Astrocyte (in vitro differentiated cells and primary cell): ENCODE measurements at places on chromosomes 7 and 10.

DNA sequence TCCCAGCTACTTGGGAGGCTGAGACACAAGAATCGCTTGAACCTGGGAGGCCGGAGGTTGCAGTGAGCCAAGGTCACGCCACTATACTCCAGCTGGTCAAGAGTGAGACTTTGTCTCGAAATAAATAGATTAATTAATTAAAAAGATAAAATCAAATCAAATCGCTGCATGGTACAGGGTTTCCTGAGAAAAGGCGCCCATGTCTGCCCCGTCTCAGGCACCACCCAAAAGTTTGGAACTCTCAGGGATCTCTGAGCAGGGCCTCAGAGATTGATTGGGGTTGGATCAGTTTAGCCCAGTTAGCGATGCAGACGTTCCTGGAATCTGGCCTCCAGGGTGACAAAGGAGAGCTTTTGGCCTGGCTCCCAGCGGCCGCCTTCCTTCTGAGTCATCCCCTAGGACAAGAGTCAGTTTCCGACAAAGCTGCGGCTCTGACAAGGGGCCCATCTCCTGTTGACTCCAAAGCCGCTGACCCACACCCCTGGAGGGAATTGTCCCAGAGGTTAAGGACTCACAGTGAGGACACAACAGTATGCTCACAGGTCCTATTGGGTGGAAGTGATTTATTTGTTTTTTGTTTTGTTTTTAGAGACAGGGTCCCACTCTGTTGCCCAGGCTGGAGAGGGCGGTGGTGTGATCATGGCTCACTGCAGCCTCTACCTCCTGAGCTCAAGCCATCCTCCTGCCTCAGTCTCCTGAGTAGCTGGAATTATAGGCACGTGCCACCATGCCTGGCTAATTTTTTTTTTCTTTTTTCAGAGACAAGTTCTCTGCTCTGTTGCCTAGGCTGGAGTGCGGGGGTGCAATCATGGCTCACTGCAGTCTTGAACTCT, 6.8 kb downstream of the ORAI2 start:
- peak; percentile 73 for DNase-seq

GRCh38 chr10:75375838-75376237, 25.7 kb downstream of the ZNF503 start:
- DNase-seq, result no peak

- no peak for DNase-seq
These were observed 940 bp upstream of the PSD start for GRCh38 chr10:102419269-102420180.

DNA sequence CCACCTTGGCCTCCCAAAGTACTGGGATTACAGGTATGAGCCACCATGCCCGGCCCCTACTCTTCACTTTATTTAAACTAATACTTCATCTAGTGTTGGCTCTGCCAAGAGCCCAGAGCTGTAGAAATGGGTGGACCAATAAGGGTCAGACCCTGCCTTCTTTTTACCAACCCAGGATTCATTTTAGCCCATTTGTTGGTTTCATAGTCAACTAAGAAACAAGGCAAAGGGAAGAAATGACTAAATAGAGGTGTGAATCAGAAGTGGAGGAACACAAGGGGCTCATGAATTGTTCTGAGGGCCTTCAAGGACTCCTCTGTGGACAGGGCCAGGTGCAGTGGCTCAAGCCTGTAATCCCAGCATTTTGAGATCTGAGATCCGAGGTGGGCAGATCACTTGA, 1.1 kb downstream of the ANKRD2 start:
- no peak for DNase-seq

GRCh38 chr7:309586-310228, 19.7 kb downstream of the FOXL3 start:
- DNase-seq, result no peak

DNA sequence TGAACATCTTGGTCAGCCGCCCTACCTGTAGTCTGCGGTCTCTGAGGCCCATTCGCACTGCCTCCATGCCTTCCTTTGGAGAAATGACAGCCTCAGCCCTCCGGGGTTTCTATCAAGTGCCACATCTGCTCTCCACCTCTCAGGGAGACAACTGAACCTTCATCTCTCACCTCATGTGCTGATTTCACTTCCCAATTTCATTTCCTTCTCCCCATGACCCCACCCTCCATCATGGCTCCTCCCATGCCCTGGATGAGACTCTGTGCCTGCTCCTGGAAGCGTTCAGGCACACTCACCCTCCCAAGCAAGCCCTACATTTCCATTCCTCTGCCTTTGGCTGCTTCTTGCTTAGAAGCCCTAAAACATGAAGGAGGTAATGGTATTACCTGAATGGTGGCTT, 7.8 kb upstream of the SCD start:
- DNase-seq, result no peak

GRCh38 chr10:130354976-130355795, 219.0 kb downstream of the GLRX3 start:
- DNase-seq, result no peak

DNA sequence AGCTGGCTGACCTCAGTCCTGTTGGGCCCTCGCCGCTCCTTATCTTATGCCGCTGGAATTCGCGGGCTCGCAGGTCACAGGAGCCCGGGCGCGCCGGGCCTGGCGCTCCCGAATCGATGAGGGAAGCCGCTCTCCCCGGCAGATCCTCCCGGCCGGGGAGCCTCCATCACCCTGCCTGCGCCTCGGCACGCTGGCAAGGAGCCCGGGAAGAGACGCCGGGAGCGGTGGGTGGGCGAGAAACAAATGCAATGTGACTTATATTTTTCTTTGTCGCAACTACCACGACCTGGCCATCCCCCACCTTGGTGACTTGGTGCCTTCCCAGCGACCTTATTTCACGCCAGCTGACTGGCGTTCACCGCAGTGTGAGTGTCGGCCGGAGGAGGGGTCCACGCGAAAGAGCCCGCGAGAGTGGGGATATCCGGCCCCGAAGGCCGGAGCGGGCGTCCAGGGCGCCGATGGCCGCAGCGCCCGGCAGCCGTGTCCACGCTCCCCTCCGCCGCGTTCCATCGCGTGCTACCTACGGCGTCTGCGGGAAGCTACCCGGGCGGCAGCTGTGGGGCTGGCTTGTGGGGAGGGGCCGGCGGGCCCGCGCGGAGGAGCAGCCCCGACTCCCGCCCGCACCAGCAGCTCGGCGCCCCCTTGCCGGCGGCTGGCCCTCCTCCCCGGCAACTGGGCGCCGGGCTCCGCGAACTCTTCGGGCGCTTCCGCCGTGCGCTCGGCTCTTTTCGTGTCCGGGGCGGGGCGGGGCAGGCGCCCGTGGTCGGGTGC, 494 bp upstream of the BMPR1A start:
- DNase-seq, result peak; percentile 77

DNA sequence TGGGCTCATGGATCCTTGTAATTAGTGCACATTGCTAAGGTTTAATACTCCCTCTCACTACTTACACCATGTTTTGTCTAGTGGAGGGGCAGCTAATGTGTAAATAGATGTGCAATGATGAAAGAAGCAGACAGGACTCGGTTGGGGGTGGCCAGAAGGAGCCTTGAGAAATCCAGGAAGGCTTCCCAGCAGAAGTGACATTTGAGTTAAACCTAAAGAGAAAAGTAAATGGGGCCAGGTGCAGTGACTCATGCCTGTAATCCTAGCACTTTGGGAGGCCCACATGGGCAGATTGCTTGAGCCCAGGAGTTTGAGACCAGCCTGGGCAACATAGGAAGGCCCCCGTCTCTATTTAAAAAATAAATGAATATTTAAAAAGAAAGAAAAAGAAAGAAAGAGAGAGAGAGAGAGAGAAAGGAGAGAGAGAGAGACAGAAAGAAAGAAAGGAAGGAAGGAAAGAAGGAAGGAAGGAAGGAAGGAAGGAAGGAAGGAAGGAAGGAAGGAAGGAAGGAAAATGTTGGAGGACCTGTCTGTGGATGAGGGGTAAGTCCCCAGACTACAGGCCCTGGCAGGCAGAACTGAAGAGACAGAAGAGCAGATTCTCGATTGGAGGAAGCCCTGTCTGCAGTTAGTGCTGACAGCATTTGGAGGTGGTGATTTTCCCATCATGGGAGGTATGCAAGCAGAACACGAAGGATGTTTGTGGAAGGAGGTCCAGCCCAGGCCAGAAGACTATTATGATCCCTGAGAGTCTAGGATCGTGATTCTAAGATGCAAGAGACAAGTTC, 3.6 kb downstream of the ELN start:
- no peak for DNase-seq

- peak; percentile 60 for DNase-seq
These were observed 13.3 kb downstream of the GPR37 start for GRCh38 chr7:124752310-124752709.

GRCh38 chr7:12939694-12940093, 252.3 kb downstream of the ARL4A start:
- DNase-seq, result no peak

GRCh38 chr7:101882595-101883564, 65.5 kb downstream of the CUX1 start:
- peak; percentile 100 for DNase-seq

DNA sequence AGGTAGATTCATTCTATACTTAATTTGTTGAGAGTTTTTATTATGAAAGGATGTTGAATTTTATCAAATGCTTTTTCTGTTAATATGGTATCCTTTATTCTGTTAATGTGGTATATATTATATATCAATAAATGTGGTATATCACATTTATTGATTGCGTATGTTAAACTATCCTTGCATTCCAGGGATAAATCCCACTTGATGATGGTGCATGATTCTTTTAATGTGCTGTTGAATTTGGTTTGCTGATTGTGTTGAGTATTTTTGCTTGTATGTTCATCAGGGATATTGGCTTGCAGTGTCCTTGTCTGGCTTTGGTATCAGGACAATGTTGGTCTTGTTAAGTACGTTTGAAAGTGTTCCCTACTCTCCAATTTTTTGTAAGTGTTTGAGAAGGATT, 11.9 kb downstream of the LRMDA start:
- no peak for DNase-seq

GRCh38 chr7:18320971-18321567, 174.5 kb upstream of the HDAC9 start:
- peak; percentile 29 for DNase-seq

DNA sequence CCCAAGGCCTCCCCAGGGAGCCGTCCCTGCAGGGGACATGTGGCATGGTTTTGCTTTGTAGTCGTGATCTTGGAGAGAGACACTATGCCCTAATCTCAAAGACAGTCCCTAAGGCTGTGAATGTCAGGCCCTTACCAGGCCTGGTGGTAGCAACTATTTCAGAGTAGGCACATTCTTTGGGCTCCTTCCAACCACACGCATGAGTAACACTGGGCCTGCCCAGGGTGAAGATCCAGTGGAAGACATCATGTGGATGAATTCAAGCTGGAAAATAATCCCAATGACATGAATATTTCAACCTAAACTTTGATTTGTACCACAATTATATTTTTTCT, 39.5 kb upstream of the INSIG1 start:
- peak; percentile 88 for DNase-seq

GRCh38 chr7:150368884-150369747, 494 bp downstream of the REPIN1 start:
- peak; percentile 69 for DNase-seq

GRCh38 chr7:1121886-1122831, 34.2 kb downstream of the GPER1 start:
- DNase-seq, result no peak

DNA sequence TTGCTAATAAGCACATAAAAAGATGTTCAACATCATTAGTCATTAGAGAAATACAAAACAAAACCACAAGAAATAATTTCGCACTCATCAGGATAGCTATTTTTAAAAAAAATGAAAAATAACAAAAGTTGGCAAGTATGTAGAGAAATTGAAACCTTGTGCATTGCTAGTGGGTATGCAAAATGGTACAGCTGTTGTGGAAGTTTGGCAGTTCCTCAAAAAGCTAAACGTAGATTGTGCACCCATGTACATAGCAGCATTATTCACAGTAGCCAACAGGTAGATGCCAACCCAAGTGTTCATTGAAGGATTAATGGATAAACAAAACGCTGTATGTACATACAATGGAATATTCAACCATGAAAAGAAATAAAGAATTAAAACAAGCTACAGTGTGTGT, 35.3 kb upstream of the STARD3NL start:
- DNase-seq, result no peak

- DNase-seq, result no peak
These were observed 597.5 kb upstream of the MKI67 start for GRCh38 chr10:128723631-128724205.

GRCh38 chr10:27319752-27320431, 79.3 kb upstream of the ACBD5 start:
- peak; percentile 45 for DNase-seq

GRCh38 chr10:5843686-5844344, 30.6 kb upstream of the GDI2 start:
- no peak for DNase-seq

DNA sequence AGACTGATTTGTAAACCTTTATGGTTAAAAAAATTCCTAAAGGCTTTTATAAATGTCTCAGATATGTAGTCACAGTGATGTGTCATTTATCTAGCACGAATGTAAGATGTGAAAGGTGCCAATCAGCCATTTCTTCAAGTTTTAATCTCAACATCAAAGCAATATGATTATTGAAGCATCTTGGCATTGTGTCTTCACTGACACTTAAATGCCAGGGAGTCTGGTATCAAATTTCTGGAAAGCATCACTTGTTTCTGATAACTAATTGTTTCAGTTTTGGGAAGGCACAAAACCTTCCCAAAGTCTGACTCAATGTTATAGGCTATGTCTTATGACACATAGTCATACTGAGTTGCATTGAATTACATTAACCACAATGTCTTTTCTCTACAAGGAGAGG, 492.0 kb upstream of the CNTNAP2 start:
- DNase-seq, result no peak

GRCh38 chr7:137916980-137917645, 70.3 kb upstream of the DGKI start:
- DNase-seq, result no peak

- DNase-seq, result no peak
These were observed 31.1 kb upstream of the C1GALT1 start for GRCh38 chr7:7151285-7151684.

GRCh38 chr7:132456418-132456817, 119.9 kb downstream of the PLXNA4 start:
- DNase-seq, result no peak

- no peak for DNase-seq
These were observed 12.6 kb downstream of the LEP start for GRCh38 chr7:128253701-128254100.

DNA sequence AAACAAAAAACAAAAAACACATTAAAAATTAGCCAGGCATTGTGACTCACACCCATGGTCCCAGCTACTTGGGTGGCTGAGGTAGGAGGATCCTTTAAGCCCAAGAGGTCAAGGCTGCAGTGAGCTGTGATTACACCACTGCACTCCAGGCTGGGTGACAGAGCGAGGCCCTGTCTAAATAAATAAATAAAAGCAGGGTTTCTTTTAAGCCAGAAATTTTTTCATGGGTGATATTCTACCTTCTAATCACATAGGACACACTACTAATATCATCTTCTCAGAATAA, 14.2 kb upstream of the SVIL start:
- DNase-seq, result no peak
